Astrocyte (in vitro differentiated cells and primary cell): ENCODE measurements at places on chromosomes 4 and X.

GRCh38 chr4:139171876-139172691, 4.9 kb downstream of the ELF2 start:
- no peak overlapping the region for H3K27ac ChIP-seq
- no peaks in the 10 kb centered on the region for H3K4me1 ChIP-seq
- peak; percentile 46 for DNase-seq

DNA sequence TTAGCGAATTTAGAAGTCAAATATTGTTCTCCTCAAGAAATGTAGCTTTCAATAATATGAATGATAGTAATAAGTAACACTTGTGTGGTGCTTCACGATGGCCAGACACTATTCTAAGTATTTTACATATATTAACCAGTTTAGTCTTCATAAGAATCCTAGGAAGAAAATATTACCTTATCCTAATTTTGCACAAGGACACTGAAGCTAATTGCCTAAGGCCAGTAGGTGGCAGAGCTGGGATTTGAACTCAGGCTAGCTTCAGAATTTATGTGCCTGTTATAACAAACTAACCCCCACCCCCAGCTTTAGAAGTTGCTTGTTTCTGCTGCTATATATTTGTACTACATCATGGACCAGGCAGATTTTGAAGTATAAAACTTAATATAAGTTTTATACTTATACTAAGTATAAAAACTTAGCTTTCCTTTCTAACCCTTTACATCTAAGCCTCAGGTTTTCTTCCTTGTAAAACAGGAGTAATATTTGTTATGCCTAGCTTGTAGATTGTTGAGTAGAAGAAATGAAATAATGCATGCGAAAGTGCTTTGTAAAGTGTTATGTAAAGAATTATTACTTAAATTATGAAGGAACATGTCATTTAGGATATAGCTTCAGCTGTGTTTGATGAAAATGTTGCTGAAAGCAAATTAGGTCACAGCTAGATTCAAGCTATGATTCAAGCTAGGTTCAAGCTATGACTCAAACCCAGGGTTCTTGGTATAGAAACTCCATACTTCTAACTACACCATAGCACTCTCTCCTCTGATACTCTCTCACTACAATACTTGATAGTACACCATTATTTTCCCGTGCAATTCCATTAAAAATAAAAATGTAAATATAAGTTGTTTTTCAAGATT, 4.2 kb upstream of the CDS1 start:
- peaks cover 8% of the 10 kb centered on the region for H3K4me1 ChIP-seq
- H3K27me3 ChIP-seq: peaks cover 6% of the 10 kb centered on the region
- no peak overlapping the region for H3K27ac ChIP-seq
- H3K36me3 ChIP-seq: no peaks in the 10 kb centered on the region
- peak; percentile 37 for DNase-seq

GRCh38 chr4:47830265-47831025, 7.4 kb downstream of the CORIN start:
- H3K4me1 ChIP-seq: peaks cover 3% of the 10 kb centered on the region
- H3K27ac ChIP-seq: no peak overlapping the region
- no peaks in the 10 kb centered on the region for H3K36me3 ChIP-seq
- H3K27me3 ChIP-seq: no peaks in the 10 kb centered on the region

DNA sequence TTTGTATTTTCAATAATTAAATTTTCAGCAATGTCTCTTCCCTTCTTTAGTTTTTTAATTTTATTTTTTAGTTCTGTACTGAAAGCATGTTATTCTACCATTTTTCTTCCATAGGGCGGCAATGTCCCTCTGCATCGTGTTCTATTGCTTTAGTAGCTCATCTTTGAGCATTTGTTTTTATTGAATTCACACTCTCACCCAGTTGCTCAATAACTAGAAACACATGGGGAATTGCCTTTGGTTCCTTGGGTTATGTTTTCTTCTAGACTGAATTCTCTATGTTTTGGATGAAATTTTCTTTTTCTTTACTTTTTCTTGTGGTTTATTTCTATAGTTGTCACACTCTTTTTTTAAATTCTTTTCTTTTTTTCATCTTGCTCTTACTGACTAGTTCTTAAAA, 233.8 kb upstream of the LDB2 start:
- no peaks in the 10 kb centered on the region for H3K36me3 ChIP-seq
- no peaks in the 10 kb centered on the region for H3K4me1 ChIP-seq
- no peak for DNase-seq

DNA sequence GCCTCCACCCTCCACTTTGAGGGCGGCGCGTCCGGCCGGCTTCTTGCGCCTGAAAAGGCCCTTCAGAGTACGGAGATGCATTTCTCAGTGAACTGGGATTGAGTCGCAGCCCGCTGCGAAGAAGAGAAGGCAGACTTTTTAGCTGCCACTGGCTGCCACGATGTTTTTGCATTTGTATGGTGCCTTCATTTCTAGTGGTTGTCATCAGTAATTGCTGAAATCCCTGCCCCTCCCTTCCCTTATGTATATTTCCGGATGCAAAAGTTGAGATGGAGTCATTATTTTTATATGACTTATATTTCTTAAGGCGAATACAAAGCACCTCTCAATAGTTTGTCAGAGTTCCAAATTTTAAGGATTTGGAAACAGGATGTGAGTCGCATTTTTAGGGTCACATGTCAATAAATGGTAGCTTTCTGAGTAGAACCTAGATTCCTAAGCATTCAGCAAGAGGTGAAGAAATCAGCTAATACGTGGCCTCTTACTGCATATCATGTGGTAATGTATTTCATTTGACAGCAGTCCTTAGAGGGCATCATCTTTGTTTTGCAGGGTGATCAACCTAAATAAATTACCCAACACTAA, 658 bp downstream of the ATP6AP2 start:
- H3K27me3 ChIP-seq: no peaks in the 10 kb centered on the region
- peak overlapping the region; percentile 80 for H3K4me3 ChIP-seq

GRCh38 chrX:51837451-51837850, 56.0 kb upstream of the MAGED1 start:
- no peak for DNase-seq
- H3K27ac ChIP-seq: no peak overlapping the region
- H3K4me3 ChIP-seq: no peak overlapping the region

- no peak overlapping the region for H3K27ac ChIP-seq
- no peaks in the 10 kb centered on the region for H3K27me3 ChIP-seq
- no peaks in the 10 kb centered on the region for H3K4me1 ChIP-seq
- peak; percentile 69 for DNase-seq
Observed at GRCh38 chrX:138945219-138945618, 233.7 kb upstream of the FGF13 start.
